ENCODE measurements at places on chromosomes 4 and X.

- DNase-seq = no peak
These were observed 151.7 kb upstream of the CPEB2 start for GRCh38 chr4:14850455-14851097.

DNA sequence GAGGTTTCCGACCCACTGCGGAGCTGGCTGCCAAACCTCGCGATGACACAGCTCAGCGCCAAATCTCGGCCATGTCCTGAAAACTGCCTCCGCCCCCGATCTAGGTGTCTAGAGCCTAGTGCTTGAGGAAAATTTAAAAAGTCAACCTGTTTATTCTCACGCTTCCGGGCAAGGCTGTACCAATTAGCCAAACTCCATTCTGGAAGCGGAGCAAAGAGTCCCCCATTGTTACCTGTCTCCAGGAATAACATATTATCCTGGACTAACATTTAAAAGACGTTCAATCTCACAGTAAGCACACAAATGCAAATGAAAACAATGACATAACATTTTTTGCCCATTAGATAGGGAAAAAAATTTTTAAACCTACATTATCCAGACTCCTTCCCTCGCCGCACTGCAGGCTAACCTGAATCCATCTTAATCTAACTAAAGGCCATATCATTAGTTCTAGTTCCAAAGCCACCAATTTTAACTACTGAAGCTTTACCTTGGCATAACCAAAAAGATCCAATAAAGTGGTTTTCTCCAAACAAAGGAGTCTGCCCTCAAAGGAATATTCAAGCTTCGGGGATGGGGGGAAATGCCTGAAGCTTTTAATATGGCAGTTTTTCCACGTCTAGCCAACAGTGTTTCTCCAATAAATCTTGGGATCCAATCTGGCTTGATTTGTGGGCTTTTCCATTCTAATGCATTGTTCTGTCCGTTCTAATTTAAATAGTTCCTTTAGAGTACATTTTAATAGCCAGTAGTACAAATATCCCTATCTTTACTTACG lies 1.9 kb downstream of the HUWE1 start:
- no peak for DNase-seq

- DNase-seq = no peak
These were observed 205.0 kb upstream of the DMD start for GRCh38 chrX:33416273-33416805.

GRCh38 chrX:22095286-22095685 lies 63.2 kb downstream of the PHEX start:
- no peak for DNase-seq

- DNase-seq = no peak
These were observed 69.3 kb upstream of the CCDC160 start for GRCh38 chrX:134167591-134168203.
